ENCODE measurements at places on chromosomes 7 and 10.

- no peak for DNase-seq
Observed at GRCh38 chr10:56104923-56105322, 256.1 kb downstream of the ZWINT start.

DNA sequence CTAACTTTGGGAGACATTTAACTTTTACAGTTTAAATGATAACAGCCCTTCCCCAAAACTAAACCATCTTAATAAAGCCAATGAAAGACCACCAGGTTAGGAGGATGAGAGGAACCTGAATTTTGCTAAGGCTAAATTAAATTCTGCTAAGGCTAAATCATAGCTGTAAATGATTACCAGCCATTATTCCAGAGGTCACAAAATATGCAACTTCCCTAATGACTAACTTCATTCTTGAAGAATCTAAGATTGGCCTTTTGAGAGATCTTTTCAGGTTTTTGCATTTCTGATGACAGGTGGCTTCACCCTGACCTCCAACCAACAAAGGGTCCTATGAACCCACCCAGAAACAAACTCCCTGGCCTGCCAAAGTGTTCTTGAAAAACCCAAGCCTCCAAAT lies 373.3 kb downstream of the IPMK start:
- DNase-seq: no peak

DNA sequence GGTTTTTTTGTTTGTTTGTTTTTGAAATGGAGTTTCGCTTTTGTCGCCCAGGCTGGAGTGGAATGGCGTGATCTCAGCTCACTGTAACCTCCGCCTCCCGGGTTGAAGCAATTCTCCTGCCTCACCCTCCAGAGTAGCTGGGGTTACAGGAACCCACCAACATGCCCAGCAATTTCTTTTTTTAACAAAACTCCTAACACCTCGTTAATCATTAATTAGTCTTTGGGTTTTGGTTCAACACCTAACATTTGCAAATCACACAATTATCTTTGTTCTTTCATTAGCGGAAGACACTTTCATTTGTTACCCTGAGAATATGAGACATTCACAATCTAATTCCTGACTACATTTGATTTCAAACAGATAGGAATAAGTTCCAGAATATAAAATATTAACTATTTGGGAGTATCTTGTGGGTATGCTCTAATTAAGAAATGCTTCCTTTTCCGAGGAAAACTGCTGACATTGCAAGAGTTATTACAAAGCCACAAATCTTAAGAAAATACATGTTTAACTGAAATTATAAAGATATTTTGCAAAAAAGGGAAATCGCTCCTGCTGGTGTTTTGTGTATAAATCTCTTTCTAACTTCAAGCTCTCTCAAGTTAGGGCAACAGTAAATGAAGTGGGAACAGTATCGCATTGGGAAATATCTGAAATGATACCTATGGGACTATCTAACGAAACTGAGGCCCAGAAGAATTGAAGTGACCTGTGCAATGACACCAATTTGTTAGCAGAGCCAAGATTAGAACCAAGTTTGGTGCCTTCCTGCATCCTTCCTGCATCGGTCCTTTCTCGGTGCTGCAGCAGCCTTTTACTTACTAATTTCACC lies 1.2 kb upstream of the LSM8 start:
- peak; percentile 73 for DNase-seq

- DNase-seq: no peak
Observed at GRCh38 chr10:99999319-100000108, 10.2 kb downstream of the DNMBP start.

GRCh38 chr7:105577251-105577650 lies 4.0 kb downstream of the EFCAB10 start:
- no peak for DNase-seq

Data from DMS53 (cell line).